SIG-M5 (cell line): ENCODE measurements at places on chromosomes 11 and 22.

- DNase-seq: no peak
These were observed 100.0 kb upstream of the DBX1 start for GRCh38 chr11:20260307-20260706.

DNA sequence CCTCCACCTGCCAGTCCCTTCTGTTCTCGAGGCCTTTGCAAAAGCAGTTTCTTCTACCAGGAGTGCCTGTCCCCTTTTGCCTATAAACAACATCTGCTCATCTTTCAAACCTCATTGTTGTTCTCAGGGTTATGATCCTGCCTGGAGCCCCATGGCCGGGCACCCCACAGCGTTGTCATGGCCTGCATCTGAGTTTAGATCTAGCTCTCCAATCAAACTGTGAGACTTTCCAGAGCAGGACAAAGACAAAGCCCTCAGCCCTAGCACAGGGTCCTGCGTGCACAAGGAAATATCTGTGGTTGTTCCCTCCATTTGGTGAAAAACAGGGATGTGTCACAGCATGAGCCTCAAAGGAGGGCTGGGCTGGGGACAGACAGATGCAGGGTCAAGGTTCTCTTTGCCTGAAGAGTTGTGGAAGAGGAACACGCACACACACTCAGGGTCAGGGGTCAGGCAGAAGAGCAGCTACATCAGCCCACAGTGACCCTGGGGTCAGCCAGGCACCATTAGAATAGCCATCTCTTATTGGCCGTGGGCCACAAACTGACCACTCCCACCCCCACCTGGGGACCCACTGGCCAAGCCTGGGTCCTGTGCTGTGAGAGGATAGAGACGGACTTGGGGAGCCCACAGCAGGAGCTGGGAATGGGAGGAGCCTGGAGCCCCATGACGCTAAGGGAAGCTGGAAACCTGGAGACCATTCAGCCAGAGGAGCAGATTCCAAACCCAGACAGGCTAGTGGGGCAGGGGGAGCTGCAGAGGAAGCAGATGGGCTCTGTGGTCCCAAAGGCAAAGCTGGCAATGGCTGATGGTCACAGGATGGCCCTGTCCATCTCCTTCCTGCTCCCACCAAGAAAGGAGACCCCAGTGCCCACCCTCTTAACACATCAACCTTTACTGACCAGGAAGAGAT lies 99.4 kb downstream of the PDE2A start:
- DNase-seq: no peak

DNA sequence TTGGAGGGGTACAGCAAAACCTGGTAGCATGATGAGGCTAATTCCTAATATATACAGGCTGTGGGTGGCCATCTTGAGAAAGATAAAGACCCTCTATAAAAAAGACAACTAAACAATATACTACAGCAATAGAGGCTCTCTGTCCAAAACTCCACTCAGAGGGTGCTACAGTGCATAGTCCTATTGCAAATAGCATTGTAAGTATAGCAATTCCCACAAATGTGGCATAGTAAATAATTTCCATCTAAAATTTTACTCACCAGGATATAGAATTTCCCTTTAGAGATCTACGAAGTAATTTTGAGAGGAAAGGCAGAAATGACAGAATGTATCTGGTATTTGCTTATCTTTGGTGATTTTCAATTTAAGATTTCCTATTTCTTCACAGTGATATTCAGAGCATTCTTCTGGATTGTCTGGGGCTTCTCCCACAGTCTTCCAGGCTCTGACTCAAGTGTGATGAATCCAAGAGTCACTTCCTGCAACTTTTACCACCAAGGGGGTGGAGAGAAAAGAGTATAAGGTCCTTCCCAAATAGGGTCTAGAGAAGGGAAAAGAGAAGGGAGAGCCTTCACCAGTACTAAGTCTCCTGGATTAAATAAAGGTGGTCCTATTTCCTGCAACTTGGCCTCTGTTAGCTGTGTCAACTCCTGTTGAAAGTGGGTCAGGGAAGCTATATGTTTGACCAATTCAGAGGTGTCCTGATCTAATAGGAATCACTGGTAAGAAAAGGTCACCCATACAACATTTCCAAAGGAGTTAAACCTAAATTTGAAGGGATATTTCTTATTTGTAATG lies 1054.7 kb upstream of the CNTN5 start:
- DNase-seq: no peak

DNA sequence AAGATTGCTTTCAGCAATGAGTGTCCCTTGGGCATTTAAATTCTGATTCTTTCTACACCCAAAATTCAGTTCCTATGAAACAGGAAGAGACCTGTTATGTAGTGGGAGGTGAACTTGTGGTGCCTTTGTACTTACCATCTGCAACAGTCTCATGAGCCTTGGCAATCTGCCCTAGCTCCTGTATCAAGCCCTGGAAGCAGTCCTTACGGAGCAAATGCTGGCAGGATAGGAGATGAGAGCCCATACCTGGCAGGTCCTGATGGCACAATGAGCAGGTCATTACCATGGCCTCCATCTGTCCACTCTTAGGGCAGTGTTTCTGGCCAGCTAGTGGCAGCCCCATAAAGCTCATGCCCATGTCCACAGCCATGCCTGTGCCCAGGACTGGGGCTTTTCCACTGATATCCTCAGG lies 10.8 kb downstream of the TRIM66 start:
- no peak for DNase-seq

GRCh38 chr11:20912065-20912821 lies 242.9 kb downstream of the NELL1 start:
- no peak for DNase-seq

DNA sequence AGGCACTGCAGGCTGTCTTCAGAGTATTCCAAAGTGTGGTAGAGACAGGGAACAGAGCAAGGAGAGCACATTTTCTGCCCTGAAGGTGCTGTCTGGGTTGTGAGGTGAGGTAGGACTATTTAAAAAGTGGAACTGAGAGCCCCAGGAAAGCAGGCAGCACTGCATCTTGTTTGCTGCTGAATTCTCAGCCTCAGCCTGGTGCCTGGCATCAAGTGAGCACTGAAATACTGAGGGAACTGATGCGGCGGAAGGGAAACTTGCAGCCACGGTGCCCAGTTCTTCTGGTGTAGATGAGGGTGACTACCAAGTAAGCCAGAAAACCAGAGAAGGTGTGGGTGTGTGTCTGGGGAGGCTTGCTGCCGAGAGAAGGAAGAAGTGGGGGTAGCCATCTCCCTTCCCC lies 59.5 kb downstream of the TNRC6B start:
- no peak for DNase-seq

DNA sequence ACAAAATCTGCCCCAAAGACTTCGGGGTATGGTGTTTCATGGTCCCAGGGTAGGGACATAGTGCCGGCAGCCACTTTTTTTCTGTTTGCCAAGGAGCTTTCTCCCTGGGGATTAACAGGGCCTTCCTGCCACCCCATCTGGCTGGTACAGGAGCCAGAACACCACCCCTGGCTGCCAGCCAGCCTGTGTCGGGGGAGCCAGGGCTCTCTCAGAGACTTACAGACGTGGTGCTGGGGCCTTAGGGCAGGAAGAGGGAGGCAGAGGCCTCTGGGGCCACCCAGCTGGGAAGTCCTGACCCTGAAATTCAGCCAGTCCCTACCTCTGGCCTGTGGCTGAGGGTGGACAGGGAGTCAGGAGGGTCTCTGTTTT lies 52.4 kb upstream of the CDON start:
- DNase-seq: no peak

DNA sequence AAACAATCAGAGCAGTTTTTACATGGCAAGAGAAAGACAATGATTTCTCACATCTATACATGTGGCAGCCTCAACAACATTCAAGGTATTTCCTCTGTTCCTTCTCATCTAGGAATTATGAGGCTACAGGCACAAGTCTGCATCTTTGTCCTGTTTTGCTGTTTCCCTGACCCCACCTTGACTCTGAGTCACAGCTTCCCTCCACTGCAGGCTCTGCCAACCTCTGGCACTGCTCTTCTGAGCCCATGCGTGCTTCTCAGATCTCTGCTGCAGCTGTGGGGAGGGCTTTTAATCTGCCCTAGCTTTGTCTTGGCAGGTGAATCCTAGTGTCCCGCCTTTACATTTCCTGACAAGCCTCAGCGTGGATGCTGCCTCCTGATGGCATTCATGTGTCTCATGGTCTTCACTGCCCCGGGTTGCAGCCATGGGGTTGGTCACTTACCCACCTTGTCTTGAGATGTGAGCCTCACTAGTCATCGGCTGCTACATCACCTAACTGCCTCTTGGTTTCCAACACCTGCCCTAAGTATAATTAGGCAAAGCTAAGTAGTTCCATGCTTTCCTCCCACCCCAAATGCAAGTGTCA lies 578.5 kb downstream of the TBC1D22A start:
- DNase-seq: no peak

DNA sequence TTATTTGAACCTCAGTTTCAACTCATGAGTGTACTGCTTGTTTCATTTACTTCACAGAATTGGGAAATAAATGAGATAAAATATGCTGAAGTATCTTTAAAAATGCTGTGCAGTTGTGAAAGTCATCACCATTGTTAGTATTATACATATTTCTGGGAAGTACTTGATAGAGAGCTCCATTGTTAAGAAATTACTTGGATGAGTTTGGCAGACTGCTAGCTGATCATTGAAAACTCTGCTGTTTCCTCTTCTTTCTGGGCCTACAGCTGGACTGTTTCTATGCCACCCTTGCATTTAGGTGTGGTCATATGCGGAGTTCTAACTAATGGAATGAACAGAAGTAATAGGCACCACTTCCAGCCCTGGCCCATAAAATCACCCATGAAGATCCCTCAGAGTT lies 10.0 kb downstream of the SIK2 start:
- no peak for DNase-seq

DNA sequence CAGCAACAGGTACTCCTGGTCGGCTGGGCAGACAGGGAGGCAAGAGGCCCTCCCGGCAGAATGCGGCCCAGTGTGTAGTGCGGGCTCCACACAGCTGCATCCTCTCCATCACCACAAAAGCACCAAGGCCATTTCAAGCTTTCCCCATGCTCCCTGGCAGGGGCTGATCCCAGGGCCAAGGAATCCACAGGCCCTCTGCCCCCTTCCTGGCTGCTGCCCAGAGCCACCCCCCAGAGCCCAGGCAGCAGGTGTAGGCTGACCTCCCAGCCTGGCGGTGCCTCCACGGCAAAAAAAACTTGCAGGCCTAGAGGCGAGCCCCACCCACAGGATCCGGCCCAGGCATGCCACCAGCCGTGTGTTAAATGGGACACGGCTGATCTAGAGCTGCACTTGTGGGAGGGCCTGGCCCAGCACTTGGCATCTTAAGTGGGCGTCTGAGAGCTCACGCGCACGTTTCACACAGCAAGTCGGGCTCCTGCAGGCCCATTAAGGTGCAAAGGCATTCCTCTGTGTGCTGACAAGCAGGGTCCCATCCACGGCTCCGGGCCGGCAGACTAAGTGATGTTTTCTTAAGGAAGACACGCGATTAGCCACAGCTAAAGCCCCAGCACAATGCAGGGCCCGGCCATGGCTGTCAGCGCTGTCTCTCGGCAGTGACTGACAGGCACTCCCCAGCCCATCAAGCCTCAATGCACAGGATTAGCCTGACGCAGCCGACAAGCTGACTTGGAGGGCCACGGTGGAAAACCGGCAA lies 19.8 kb upstream of the GNB1L start:
- no peak for DNase-seq

- DNase-seq: no peak
These were observed 38.4 kb downstream of the ZC3H12C start for GRCh38 chr11:110131386-110132123.

DNA sequence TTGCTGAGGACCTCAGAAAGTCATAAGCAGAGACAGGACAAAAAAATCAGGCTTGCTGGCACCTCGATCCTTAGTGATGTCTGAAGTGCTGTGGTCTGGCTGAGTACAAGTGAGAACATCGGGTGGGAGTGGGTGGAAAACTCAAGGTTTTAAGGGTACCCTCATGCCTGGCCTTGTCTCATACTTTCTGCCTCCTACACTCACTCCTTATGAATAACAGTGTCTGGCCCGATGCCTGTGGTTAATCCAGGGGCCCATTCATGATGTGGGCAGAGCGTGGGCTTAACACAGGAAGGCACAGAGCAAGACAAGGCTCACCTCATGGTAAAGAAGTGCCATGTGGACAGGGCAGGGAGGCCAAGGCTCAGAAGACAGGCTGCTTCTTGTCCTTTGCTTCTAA lies 11.0 kb upstream of the UCP3 start:
- DNase-seq: no peak

GRCh38 chr11:65530157-65530496 lies 5.2 kb downstream of the SCYL1 start:
- no peak for DNase-seq

DNA sequence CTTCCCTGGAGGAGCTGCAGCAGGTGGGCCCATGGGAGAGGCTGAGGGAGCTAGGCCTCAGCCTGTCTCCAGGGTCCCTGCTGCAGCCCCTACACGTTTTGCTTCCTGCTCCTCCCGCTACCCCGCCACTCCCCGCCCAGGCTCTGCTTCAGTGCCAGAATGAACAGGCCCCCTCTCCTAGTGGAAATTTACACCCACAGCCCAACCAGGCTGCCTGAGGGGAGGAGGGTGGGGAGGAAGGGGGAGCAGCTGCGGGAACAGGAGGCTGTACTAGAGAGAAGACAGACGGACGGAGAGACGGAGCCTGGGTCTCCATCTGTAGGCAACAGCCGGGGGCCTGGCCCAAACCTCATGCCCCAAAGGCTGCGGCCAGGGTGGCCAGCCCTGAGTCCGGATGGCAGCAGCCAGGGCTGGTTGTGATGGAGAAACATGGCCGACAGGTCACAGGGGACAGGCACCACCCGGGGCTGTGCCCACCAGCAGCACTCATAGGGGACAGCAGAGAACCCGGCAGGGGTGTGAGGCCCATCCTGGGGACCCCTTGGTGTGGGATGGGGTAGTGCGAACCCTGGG lies 20.6 kb downstream of the FLRT1 start:
- DNase-seq: no peak

GRCh38 chr11:64358536-64358906 lies 441 bp upstream of the RPS6KA4 start:
- DNase-seq: no peak
